Stimulated activated CD4-positive, alpha-beta T cell treated with anti-CD3 and anti-CD28 coated beads, TNF-alpha, amount 100 ng/mL, for 1 hour (primary cell): ENCODE measurements at places on chromosomes 1 and 21.

DNA sequence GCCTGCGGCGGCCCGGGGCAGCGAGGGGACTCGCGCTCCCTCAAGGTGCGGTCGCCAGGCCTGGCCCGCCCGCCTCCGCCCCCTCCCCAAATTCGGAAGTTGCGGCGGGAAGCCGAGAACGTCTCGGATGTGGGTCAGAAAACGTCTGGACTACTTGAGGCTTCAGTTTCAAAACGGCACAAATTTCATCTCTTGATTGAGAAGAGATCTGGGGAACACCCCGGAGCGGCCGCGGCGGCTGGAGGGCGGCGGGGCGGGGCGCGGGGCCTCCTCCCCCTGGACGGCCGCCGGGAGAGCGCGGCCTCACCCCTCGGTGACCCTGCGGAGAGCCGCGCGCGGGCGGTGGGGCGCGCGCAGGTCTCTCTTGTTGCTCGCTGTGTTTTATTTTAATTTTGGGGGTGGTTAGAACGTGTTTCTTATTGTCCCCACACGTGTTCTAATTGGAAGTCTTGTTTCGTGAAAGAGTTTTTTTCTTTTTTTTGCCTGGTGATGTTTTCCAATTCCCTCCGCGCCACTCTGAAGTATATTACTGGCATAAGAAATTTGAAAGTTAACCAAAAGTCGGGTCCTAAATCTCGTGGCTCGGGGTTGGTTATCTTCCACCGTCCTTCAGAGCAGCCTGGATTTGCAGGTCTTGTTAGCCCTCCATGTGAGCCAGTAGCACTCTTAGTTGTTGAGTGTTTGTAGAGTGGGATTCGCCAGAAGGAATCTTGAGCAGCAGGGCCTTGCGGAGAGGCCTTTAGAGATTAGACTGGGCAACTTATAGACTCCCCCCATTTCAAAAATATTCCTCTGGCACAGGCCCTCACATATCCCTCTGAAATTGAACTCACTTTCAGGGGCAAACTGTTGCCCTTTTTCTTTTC is 749 bp downstream of the PCBP3 start:
- no peak for DNase-seq

DNA sequence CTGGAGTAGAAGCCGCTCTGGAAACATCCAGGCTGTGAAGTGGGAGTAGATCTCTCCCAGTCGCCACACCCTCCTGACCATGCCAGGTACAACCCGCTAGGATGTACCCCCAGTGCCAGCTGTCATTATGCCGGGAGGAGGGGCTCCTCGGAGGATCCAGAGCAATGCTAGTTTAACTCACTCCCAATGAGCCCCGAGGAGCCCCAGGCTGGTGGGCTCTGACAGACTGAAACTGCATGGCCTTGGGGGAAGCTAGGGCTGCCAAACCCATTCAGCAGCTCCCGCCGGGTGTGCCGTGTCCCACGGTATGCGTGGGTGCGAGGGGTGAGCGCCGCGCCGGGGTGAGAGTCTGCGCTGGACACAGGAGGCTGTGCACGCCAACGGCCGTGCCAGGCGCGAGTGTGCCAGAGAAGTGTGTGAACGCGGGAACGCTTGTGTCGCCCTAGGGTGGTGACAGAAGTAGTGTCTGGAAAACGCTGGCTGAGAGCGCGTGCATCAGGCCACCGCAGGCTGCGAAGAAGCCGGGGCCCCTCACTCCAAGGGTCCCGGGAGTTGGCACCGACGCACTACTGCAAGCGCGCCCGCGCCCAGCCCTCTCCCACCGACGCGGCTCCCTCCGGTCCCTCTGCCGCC is 177.1 kb upstream of the EDN2 start:
- DNase-seq: no peak

DNA sequence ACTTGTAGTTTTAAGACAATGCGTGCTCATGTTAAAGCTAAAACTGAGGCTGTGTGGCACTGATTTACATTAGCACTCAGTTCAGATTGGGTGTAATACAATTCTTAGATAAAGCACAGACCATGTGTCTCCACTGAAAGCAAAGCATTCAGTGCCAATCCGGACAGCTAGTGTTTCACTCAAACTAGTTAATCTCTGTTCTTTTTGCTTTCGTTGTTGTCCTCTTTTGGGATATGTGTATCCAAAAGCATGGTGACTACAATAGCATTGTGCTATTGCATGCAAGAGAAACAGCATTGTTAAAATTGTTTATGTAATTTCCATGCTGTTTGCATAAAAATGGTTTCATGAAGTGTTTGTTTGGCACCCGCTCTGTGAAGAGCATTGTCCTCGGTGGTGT is 54.6 kb downstream of the F3 start:
- DNase-seq: no peak

GRCh38 chr1:11898086-11898785 is 28.0 kb downstream of the KIAA2013 start:
- DNase-seq: no peak

GRCh38 chr1:27007909-27008582 is 4.6 kb downstream of the TENT5B start:
- DNase-seq: no peak

DNA sequence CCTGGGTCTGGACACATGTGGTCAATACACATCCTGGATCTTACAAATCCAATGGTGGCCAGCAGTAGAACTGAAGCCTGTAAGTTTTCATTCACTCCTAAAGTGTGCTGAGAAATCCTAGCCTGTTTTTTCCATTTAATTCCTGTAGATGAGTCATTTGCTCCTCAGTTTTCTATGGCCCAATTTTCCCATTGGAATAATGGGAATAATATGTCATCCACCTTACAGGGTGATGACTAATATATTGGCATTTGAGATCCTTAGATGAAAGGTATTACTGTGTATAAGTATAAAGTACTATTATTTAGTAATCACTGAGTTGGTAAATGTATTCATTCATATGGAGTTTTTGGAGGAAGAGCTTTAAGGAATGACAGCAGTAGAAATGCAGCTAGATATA is 89.7 kb upstream of the ADAR start:
- DNase-seq: no peak

DNA sequence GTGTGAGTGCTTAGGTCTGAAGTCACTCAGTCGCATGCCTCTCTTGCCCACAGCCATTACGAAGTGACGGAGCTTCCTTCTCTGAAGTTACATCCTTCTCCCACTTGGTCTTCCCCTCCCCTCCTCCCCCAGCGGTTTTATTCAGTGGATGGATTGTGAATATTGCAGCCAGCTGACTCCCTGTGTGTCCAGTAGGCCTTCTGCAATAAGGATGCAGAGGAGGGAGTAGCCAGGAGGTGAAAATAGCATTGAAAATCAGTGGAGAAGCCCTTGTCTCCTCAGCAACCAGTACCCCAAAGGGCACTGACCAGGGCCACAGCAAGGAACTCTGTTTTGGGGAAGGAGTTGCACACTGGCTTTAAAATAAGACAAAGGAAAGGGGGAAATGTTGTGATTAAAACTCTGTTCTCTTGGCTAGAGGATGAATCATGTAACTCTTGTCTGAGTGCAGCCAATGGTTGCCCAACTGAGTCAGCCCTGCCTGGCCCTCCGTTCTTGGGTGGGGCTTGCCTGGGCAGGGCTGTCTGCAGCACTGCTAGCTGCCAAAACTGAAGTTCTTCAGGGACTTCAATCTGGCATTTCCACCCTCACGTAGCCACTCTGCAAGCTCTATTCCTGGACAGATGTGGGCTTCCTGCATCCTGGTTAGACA is 4.3 kb downstream of the S100A10 start:
- DNase-seq: no peak

DNA sequence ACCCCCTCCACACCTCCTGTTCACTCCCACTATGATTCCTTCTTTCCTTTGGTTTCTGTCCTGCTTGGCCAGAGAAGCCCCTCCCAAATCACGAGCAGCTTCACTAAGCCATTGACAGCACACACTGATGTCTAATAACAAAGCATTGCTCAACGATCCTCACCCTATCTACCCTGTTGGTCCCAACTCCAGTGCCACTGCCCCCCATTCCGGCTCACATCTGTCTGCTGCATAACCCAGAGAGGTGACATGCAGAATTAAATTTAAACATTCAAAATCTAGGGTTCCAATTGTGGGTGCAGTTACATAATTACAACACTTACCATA is 236.9 kb downstream of the TTLL7 start:
- DNase-seq: no peak

DNA sequence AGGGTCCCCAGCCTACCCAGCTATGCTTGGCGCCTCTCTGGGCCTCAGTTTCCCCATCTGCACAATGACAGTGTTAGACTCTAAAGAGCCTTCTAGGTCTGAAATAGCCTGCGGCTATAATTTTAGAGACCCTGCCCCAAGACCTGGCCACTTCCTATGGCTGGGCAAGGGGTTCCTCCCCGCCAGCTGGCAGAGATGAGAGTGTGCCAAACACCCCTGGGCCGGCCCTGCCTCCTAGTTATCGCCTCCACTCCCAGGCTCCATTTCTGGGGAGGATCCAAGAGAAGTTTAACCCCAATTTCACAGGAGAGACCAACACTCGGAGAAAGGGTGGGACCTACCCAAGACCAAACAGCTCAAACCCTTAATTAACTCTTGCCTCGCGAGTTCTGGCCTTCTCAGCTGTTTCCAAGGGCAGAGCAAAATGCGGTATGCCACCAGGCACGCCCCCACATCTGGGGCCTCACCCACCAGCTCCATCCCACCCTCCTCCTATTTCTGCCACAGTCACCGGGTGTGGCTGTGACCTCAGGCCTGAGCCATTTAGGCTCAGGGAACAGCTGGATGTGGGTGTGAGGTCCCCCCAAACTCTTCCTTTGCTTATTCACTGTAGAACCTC is 35.7 kb downstream of the TTC39A start:
- DNase-seq: no peak

DNA sequence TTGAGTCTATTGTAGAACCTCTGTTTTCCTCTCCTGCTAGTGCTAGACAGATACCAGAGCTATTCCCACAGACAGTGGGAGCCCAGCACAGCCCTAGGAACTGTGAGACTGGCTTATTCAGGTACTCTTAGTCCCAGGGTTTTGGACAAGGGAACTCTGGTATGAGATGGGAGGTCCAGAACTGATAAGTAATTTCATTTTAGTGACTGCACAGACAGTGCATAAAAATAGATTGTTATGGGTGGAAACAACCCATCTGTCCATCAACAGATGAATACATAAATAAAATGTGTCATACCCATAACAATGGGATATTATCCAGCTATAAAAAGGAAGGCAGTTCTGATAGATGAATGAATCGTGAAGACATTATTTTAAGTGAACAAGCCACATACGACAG is 9.0 kb downstream of the EPS8L3 start:
- DNase-seq: no peak

- DNase-seq: no peak
Measured at GRCh38 chr1:97314685-97315084, 593.1 kb downstream of the PTBP2 start.

DNA sequence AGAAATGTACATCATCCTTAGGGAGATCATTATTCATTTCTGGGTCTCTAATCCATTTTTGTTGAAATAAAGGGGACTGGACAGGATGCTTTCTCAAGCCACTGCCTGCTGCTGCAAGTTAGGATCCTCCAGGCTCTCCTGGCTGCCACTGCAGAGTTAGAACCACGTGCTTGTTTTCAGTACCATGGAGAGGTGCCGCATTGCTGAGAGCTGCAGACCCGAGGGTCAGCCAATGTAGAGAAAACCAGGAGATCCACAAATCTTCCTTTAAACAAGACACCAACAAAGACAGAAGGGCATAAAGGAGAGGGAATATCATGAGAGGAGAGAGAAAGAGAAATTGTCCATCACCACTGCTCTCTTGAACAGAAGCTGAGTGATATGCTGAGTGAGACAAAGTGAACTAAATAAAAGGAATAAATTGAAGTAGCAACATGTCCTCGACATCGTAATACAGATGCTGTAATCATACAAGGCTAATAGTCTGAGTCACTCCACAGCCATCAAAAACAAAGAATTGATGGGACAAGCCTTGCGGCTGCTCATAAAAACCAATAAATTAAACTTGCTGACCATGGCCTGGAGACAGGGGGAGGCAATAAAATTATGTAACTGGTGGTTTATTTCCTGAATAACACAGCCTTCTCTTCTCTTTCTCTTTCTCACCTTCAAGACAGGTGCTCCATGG is 255.7 kb downstream of the OMA1 start:
- DNase-seq: no peak

GRCh38 chr21:36725793-36726386 is 27.0 kb downstream of the SIM2 start:
- DNase-seq: no peak

DNA sequence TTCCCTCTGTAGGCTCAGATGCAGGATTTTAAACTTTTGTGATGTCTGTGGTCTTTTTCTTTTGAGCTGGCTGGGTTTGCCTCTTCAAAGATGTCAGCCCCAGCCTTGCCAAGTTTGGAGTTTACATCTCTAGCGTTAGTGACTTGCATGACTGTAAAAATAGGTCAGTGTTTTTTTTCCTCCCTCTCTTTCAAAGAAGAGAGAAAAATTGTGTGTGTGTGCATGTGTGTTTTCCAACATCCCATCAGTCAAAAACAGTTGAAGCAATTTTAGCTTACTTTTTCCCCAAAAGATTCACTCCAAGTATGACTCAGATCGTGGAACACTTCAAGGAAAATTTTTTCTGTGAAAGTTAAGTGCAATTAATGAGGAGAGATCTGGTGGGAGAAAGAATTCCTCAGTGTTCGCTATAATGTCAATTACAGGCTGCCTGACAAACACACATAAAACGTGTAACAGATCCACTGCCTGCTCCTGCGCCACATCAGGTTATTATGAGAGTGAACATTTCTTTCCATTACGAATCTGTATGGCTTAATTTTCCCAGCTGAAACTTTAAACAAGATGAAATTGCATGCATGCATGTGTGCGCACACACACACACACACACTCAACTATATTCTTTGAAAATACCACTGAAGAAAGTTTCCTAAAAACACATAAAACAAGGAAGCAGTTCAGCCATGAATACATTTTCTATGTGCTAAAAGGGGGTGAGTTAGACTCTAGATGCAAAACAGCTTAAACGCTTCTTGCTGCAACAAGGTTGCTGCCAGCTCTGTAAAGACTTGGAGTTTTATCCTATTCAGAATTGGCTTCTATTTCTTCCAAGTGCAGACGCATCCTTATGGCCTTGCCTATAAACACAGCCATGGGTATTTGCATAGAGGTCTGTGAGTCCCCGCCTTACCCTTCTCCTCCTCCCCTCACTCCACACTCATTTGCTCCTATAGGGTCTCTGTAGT is 55.5 kb downstream of the TLR5 start:
- no peak for DNase-seq

DNA sequence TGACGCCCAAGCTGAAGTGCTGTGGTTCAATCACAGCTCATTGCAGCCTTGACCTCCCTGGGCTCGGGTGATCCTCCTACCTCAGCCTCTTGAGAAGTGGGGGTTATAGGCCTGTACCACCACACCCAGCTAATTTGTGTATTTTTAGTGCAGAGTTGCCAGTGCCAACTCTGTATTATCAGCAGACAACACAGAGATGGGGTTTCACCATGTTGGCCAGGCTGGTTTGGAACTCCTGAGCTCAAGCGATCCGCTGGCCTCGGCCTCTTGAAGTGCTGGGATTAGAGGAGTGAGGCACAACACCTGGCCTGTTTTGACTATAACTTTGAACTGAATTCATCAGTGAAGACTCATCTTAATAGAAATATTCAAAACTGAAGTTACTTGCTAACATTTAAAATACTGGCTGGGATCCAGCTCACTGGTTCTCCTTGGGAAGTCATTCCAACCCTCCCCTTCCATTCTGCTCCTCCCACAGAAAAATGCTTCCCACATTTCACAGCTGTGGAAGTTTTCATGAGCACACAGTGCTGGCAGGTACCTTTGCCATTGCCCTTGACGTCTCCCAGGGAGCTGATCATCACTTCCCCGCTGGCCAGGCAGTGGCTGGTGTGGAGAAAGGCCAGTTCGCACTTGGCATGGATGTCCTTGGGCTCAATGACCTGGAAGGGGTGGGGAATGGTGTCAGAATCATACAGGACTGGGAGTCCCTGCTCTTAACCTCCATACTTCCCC is 4.7 kb downstream of the SELENBP1 start:
- no peak for DNase-seq
